ENCODE measurements at places on chromosomes 7 and 10.

DNA sequence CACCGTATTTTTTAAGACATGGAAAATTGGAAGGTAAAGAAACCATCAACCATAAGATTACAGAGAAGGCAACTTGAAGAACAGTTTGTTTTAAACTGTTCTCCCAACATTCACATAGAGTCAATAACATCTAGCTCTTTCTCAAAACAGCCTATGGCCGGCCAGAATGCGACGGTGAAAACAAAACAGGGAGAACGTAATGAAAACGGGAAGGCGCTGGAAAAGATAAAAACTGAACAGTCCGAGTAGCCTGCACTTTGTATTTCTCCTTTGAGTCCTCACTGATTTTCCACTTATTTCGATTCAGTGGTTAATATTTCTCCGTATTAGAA, 637 bp downstream of the MICU1 start:
- DNase-seq = no peak

DNA sequence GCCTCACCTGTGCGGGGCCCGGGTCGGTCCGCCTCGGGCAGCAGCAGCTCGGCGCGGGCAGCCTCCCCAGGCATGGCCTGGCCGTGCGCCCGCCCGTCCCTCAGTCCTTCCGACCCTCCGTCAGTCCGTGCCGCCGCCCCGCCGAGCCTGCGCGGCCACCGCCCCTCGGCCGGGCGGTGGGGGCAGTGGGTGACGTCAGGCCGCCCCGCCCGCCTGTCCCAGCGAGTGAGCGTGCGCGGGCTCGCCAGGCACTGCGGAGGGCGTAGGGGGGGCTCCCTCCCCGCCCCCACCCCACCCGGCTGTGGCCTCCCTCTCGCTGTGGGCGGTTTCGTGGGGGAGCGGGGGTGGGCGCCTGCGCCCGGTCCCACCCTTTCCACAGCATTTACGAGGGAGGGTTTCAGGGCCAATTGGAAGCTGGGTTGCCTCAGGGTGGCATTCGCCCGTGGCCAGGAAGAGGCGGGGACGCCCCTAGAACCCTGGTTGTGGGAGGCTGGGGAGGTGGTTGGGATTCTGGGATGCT, at the start of gene NACAD:
NACAD (minus strand) TSS at position 149 of the 520 bp plus-strand sequence; CDS start at position 74, 75 bp downstream.
- no peak for DNase-seq

DNA sequence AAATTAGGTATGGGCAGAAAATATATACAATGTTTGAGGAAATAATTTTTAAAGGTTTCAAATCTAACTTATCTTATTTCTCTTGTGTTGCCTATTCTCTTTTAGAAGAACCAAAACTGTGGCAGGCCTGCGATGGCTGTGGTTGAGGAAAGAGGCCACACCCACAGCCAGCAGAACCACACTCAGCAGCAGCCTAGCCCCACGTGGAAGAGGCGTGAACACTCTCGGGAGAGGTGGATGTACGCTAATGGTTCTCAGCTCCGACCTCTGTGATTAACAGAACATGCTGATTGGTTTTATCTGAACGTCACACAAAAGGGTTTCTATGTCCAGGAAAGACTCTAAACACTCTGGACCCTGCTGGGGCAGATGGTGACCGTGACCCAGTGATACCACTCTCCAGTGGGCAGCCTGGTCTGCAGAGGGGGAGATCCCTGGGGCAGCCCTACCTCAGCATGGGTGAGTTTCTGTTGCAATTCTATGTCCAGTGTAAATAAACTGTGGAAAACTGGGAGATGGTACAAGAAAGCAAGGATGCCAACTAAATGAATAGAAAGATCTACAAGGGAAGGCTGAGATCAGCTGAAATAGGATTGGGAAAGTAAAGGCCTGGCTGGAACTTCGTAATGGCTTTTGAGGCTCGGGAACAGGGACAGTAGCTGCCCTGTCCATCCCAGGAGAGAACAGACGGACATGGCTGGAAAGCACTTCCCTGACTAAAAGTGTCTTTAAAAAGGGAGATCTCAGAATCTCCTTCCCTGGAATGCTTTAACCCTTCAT, 26.6 kb downstream of the DIP2C start:
- no peak for DNase-seq

DNA sequence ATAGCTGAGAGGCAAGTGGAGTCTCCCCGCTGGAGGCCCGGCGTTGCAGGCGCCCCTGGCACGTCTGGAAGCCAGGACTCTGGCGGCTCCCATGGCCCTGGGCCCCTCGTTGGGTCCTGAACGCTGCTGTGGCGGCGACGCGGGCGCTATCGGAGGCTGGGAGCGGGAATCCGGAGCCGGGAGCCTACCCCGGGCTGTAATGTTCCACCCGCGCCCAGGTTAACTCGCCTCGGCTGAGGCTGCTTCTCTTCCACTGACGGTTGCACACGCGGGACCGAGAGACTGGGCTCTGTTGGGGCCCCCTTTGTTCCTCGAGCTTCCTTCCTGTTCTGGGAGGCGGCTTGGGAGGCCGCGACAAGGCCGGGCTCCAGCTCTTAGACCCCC, 1.3 kb upstream of the HOXA5 start:
- DNase-seq = no peak

DNA sequence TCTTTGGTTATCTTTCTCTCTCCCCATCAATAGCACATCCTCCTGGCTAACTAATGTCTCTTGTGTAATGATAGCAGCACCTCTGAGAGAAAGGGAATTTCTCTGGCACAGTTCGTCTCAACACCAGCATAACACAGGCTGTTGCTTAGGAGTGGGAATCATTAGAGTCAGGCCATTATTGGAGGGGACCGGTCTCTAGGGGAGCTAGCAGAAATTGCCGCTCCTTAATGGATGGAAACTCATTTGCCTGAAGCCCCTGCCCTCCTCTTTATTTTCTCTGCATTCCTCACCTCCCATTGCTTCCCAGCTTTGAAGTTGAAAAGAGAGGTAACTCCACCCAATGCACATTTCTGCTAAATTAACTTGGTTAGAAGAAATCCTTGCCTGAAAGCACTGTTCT, 11.9 kb downstream of the LRRC4 start:
- DNase-seq = no peak

- no peak for DNase-seq
Observed at GRCh38 chr10:10872035-10872673, 145.5 kb upstream of the CELF2 start.

DNA sequence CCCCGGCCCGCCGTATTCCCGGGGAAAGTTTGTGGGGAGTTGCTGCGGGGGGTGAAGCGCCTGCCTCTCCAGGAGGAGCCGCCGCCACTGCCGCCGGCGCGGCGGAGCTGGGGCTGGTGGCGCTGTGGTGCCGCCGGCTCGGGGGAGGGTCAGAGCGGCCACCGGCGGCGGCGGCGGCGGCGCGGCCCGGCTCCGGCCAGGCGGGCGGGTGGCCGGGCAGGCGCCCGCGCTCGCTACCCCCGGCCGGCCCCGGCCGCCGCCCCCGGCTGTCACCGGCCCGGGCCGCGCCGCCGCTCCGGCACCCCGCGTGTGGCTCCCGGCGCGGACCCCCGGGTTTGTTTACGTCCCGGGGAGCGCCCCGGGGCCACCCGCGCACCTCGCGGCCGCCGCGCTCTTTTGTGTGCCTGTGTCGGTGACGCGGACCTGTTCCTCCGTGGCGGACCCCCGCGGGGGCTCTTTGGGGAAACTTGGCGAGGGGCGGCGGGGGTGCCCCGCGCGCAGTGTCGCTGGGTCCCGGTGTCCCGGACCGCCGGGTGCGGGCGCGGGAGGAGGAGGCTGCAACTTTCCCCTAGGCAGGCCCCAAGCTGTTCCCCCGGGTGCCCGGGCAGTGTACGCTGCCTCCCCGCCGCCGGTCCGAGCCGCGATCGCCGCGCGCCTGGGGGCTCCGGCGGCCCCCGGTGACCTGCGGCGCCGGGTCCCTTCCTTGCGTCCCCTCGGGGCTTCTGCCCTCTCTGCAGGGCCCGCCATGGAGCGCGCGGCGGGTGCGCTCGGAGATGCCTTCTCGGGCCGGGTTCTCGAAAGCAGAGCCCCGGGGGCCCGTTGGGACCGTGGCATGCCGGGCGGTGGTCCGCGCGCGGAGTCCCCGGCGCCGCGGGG, 593 bp upstream of the CUX1 start:
- peak; percentile 30 for DNase-seq

DNA sequence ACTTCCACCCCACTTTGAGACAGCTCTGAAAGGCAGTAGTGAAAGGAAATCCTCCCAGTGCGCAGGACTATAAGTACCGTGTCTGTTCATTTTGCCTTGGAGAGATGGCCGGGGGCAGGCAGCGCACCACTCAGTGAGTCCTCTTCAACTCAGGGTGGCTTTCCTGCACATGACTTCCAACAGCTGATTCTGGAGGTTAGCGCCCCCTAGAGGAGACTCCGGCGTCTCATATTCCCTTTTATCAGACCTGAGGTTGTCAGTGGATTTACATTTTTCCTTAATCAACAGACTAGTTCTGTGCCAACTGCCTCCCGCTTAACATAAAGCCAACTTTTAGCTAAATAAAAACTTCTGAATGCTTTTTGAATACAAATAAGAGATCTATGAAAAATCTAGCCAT, 101.0 kb downstream of the HERPUD2 start:
- no peak for DNase-seq

DNA sequence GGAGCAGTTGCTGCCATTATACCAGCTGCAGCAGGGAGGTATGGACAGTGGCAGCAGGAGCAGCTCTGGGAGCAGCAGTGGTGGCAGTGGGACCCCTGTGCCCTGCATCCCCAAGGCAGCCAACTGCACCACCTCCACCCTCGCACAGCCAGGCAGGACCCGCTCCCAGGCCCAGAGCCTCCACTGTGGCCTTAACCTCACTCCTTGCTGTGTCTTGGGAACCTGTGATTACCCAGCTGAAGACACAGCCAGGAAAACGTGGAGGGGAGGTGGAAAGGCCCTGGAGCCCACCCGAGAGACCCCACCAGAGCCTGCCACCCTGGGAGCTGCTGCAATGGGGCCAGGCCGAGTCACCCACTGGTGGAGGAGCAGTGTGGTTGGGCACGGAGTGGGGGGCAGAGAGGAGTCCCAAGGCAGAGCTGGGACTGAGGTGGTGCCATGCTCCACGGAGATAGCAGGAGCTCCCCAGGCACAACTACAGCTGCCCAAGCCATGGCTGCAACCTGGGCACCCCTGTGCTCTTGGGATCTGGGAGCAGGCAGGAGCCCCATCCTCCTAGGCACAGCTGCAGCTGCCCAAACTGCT, 20.4 kb downstream of the LRRC72 start:
- no peak for DNase-seq

- DNase-seq = no peak
Observed at GRCh38 chr7:49346195-49346899, 422.0 kb downstream of the CDC14C start.

DNA sequence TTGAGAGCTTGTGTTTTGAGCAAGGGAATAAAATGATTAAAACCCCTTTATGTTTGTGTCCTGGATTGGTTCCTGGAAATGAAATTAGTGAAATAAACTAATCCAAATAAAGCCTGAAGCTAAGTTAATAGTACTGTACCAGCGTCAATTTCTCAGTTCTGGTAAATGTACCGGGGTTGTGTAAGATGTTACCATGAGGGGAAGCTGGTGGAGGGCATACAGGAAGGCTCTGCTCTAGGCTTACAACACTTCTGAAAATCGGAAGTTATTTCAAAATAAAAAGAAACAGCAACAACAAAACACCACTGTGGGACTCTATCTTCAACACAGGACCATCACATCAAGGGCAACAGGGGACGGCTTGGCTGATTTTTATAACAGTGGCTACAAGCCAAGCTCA, 257.0 kb downstream of the CREB5 start:
- no peak for DNase-seq

- DNase-seq = no peak
Observed at GRCh38 chr10:121633056-121633455, 34.8 kb upstream of the FGFR2 start.

GRCh38 chr7:52498366-52498765, 537.1 kb upstream of the POM121L12 start:
- DNase-seq = no peak

- no peak for DNase-seq
Observed at GRCh38 chr10:123548770-123549169, 117.4 kb upstream of the GPR26 start.

DNA sequence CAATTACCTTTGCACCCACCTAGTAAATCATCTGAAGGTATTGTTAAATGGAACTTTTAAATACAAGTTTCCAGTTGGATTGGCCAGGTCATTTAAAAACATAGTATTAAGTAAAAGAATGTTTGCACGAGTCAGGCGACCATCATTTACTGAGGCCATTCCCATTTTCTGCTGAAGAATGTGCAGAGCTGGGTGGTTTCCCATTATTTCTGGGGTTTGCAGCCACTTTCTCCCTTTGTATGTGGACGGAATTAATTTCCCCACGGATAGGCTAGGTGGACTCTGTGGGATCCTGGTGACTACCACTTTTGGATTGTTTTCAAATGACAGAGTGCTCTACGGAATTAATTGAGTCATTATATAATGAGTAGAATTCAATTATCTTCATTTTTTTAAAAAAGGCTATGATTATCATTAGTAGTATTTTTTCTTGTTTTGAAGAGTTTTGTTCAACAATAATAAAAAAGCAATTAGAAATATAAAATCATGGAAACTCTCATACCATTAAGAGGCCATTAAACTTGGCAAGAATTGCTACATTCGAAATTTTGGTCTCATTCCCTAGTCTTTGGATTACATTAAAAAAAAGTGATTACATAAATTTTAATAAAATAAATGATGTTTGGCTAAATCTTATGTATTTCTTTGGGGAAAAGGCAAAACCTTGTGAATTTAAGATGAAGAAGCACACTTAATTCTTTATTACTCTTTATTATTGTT, 120.4 kb upstream of the FZD8 start:
- DNase-seq = no peak

DNA sequence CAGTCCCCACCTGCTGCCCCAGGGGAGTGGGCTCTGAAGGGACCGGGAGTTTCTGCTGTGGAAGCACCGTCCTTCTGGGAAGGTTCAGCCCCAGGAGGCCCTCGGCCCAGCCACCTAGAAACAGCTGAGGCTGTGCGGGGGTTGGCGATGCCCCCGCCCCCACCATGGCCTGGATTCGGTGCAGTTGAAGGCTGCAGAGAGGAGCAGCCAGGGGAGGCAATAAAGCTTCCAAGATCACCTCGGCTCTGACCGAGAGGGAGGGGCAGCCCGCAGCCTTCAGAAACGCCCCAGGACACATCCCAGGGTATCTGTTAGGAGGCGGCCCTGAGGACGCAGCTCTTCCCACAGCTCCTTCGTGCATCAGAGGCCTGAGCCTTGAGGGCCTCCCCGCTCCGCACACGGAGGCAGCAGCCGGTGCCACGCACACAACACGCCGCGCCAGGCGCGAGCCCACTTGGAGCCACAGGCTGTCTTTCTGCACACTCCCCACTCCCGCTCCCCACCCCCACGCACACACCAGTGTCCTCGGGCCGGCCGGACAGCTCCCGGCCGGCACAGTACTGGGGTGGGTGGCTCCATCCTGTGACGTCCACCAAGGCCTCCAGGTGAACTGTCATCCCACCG, 1.6 kb downstream of the KNDC1 start:
- DNase-seq = no peak
